ENCODE measurements at places on chromosomes 6 and 20.
A peak's percentile ranks its signal among the peaks of the same experiment; 100 is the strongest.

DNA sequence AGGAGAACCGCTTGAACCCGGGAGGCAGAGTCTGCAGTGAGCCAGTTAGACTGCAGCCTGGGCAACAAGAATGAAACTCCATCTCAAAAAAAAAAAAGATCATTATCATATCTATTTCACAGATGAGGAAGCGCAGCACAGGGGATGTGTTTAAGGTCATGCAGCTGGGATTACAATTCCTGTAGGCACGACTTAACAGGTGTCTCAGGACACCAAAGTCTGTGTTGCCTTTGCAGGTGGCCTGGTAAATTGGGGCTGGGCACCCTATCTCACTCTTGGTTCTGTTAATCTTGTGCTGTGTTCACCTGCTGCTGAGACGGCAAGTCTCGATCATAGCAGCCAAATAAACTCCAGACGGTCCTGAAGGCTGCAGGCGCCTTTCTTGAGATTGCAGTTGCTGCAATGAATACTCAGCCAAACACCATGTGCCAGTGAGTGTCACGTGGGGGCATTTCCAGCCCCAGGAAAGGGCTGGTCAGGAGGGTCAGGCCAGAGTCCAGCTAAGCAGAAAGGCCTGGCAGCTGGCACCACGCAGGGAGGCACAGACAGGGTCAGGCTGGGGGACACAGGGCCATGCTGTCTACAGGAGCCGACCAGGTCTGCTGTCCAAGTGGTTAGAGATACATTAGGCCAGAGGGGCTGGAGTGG lies 55.8 kb downstream of the FGD2 start:
- DNase-seq: no peak

GRCh38 chr6:136410201-136411024 lies 120.8 kb upstream of the BCLAF1 start:
- DNase-seq: no peak

- DNase-seq: no peak
Measured at GRCh38 chr6:30988209-30988825, 4.8 kb downstream of the MUC21 start.

DNA sequence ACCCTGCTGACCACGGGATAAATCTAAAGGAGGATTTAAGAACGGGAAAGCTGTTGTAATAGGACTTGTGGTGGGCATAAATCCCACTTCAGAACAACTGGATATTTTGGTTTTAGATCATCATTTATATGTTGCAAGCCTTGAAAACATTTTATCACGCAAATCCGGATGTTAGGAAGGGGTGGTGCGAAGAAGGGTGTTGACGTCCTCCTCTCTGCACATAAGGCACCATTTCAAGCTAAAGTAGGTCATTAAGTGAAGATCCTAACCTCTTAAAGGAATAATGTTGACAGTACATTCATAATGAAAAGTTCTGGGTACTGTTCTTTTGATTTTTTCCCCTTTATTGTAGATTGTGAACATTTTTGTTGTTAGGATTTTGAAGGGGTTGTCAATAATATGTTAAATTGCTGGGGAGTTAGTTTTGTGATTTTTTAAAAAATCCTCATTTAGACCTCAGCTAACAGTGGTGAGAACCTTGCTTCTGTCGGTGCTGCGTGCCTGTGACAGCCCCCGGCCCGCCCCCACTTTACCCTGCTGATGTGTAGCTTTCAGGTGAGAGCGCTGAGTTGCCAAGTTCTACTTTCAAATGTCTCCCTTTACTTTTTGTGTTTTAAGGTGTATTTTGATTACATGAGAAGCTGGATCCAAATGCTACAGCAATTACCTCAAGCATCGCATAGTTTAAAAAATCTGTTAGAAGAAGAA lies 88.8 kb downstream of the MAP3K4 start:
- DNase-seq: no peak

GRCh38 chr6:107715550-107716321 lies 108.4 kb downstream of the SCML4 start:
- DNase-seq: no peak

GRCh38 chr6:165556116-165556843 lies 106.8 kb downstream of the PDE10A start:
- DNase-seq: no peak

- peak; percentile 69 for DNase-seq
Measured at GRCh38 chr6:34237722-34238584, 1.3 kb downstream of the HMGA1 start.
